Stimulated activated CD8-positive, alpha-beta memory T cell treated with anti-CD3 and anti-CD28 coated beads, Interleukin-15, amount 100 ng/mL, for 48 hours (primary cell): ENCODE measurements at places on chromosomes 5 and 9.

DNA sequence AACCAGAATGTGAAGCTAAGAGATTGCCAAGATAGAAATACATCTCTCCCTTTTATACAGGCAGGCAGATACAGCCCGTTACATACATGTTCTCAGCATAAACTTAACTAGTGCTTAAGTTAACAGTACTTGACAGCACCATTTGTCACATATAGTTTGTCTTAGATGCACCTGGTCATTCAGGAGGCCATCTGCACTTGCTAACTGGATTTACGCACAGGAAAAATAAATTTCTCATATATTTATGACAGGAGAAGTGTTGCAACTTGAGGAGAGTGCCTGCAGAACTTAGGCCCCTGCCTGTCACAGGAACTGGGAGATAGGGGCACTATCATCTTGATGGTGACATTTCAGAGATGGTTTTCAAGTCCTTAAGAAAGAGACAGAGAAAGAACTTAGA is 1462.1 kb upstream of the CDH9 start:
- DNase-seq: no peak

DNA sequence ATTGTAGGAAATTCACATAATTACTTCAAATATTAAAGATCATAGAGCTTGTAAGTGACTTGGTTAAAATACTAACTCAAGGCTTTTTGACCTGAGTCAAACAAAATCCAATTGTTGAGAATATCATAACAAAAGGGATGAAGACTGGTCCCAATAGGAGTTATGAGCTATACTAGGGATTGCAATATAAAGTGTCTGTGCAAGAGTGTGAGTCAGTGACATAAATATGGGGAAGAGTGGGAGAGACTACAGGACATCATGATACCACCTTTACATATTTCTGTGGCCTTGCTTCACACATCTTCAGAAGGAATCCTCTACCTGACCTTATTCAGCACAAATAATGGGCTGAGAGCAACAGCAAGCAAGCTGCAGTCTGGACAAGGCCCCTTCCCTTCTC is 180.9 kb upstream of the SLC24A2 start:
- no peak for DNase-seq

DNA sequence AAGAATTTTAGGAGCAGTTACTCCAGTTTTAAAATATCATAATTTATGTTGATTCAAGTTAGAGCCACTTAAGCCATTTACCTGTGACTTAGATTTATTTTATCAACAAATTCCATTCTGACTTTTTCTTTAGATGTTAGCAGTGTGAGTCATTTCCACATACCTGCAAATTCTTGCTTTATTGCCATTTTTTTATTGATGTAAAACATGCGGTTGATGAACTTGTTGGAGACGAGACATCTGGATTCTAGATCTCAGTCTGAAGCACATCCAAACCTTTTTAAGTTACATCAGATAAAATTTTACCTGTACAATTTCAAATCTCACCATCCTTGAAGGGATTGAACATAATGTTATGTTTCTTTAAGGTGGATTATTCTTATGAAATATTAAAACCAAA is 240.9 kb downstream of the IRX1 start:
- no peak for DNase-seq

GRCh38 chr5:78497573-78498533 is 137.4 kb downstream of the SCAMP1 start:
- no peak for DNase-seq

- no peak for DNase-seq
Observed at GRCh38 chr9:20538956-20539355, 83.3 kb downstream of the MLLT3 start.

- DNase-seq: no peak
Observed at GRCh38 chr5:123813264-123813663, 301.3 kb downstream of the CSNK1G3 start.

DNA sequence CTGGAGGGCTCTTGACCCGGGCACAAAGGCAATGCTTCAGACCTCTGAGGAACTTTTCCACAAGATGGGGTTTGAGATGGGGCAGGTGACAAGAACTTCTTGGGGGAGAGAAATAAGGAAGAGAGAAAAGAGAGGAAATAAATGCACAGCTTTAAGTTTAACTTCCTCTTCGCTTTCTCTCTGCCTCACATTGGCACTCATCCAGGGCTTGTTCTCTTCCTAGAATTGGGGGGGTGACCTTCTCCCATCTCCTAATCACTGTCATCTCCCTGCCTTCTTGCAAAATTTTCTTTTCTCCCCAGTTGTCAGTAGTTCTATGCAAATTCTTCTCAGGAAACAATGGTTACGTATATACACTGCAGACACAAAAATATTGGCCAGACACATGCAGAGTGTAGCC is 19.1 kb upstream of the ADCY2 start:
- DNase-seq: no peak

DNA sequence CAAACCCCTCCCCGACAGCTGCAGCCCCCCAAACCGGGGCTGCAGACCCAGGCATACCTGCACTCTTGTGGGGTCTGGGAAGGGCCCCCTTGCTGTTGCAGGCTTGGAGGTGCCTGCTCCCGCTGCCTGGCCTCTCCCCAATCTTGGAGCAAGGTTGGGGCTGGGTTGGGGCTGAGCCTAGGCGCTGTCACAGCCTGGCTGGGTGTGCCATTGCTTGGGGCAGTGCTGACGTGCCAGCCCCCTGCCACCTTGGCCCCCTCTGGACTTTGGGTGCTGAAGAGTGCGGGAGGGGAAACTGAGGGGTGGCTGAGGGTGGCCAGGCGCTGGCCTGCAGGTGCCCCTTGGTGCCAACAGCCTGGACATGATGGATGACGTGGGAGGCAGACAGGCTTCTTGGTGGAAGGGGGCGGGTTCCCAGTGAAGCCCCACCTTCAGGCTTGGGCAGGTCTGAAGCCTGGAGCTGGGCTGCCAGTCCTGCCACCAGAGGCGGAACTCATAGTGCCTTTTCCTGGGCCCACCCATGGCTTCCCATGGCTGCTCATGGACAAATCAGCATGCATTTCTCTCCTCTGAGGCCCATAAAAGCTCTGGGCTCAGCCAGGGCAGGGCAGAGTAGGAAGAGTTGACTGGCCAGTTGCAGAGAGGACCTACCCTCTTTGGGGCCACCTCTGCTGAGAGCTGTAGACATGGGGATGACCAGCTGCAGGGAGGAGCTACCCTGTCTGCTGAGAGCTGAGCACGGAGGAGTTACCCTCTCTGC is 19.1 kb downstream of the TMEM38B start:
- DNase-seq: no peak

DNA sequence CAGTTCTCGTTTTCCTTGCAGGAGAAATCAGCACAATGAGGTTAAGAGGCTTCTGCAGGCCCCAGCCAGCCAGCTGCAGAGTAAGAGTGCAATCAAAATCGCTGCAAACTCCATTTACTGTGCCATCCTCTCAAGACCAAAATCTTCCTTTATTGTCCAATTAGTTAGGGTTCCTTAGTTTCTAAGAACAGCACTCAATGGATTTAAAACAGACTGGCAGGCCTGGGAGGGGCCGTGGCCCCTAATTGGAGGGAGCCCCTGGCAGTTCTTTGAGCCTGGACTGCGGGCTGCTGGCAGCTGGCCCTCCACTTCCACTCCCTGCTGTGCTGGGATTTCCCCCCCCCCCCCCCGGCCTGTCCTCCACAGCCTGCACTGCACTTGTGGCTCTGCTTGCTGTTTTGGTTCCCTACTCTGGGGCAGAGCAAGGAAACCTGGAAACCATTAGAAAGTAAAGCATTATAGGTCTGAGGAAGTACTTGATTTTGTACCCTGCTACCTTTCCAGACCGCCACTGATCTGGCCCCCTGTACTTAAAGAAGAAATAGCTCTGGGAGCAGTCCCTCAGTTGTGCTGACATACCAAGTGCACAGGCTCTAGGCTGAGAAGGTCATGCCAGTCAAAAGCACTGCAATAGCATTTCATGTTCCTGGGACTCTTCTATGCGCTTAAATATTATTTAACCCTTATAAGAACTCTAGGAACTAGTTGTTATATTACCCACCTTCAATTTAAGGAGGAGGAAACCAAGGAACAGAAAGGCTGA is 129.0 kb downstream of the APBA1 start:
- DNase-seq: no peak

GRCh38 chr5:168925160-168925559 is 346.0 kb upstream of the PANK3 start:
- no peak for DNase-seq

GRCh38 chr5:34622098-34622400 is 34.1 kb upstream of the RAI14 start:
- DNase-seq: no peak

DNA sequence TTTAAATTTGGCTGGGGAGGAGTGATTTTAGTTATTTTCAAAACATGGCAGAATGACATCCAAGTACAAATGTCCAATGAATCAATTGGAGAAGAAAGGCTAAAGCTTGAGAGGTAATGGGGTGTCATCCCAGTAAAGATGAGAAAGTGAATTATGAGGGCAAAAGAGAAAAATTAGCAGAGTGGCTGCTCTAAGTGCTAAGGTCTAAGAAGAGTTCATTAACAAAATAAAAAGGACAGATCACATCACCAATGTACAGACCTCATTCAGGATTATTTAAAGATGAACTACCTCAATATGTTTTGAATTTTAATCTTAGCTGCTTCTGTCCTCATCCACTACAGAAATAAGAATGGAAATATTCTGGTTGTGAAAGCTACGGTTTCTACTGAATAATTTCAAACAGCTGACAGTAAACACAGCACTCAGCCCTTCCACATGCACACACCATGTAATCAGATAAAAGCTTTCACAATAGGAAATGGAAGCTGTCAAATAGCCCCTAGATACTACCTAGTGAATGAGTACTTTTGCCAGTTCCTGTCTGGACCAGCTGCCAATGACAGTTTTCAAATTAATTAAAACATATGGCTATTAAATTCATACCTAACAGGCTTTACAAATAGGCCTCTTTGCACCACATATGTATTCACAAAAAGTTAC is 171.5 kb downstream of the SSBP2 start:
- DNase-seq: no peak

- DNase-seq: no peak
Observed at GRCh38 chr9:103985077-103985476, 109.0 kb upstream of the SMC2 start.

GRCh38 chr9:25857147-25857546 is 178.9 kb upstream of the TUSC1 start:
- no peak for DNase-seq

GRCh38 chr5:86232246-86232645 is 385.5 kb upstream of the COX7C start:
- no peak for DNase-seq

GRCh38 chr5:135813758-135814157 is 20.7 kb upstream of the SLC25A48 start:
- DNase-seq: no peak

- DNase-seq: no peak
Observed at GRCh38 chr5:100406640-100407039, 128.5 kb upstream of the FAM174A start.

DNA sequence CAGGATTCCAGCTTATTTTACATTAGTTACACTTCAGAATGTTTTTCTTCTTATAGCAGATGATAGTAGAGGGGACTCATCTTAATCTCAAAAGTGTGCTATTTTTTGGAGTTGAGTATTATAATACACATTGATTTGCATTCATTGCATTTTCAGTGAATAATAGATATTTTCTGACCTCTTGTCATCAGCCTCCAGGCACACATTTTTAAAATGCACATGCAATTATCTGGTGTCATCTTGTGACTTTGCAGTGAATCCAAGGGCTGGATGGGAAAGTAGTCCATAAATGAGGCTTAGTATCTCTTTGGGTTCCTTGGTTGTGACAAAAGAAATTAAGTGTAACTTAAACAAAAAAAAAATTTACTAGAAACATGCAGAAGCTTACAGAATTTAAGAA is 28.1 kb upstream of the POU4F3 start:
- no peak for DNase-seq

- DNase-seq: no peak
Observed at GRCh38 chr5:18323891-18324290, 689.6 kb downstream of the TAF11L14 start.

GRCh38 chr5:107119656-107120055 is 551.1 kb downstream of the EFNA5 start:
- no peak for DNase-seq

- no peak for DNase-seq
Observed at GRCh38 chr5:1107167-1108022, 4.5 kb downstream of the SLC12A7 start.

- no peak for DNase-seq
Observed at GRCh38 chr9:107963246-107963645, 473.7 kb upstream of the KLF4 start.
